Stimulated activated CD4-positive, alpha-beta T cell treated with anti-CD3 and anti-CD28 coated beads, Interleukin-1b, Interleukin-23, amount 100 ng/mL, for 1 hour (primary cell): ENCODE measurements at places on chromosomes 4 and X.

- DNase-seq: no peak
These were observed 49.4 kb downstream of the RTL9 start for GRCh38 chrX:110407910-110408545.

DNA sequence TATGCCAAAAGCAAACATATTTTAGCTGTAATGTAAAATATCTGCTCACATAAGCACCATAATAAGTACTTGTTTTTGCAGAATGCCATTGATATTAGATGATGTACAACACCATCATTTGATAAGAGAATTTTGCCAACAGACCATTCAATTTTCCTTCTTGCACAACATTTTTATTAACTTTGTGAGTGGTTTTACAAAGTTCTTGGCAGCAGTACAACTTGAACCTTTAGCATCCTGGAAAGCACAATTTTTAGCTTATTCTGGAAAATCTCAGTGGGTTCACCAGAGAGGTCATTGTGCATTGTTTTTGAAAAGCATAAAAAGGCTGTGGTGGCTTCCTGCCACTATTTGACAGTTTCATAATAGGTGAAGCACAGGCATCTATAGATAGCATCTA lies 26.4 kb upstream of the REPS2 start:
- no peak for DNase-seq

- DNase-seq: no peak
These were observed 41.3 kb downstream of the HTT start for GRCh38 chr4:3115637-3116270.

- no peak for DNase-seq
These were observed 68.4 kb downstream of the RAPGEF2 start for GRCh38 chr4:159171287-159171686.

- DNase-seq: no peak
These were observed 19.6 kb upstream of the TMEM184C start for GRCh38 chr4:147597561-147597960.

DNA sequence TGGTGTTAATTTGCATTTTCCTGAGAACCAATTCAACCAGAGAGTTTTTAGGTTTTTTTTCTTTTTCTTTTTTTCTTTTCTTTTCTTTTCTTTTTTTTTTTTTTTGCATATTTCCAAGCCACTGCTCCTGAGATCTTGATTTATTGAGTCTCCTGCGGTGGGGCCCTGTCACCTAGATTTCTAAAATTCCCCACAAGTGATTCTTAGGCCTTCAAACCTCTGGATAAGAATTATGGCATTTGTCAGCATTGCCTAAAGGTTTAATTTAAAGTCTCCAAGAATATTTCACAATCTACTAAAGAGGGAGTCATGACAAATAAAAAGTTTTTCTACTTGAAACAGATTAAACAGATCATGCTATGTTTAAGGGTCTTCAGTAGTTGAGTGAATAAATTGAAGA lies 84.9 kb downstream of the GAB1 start:
- no peak for DNase-seq

DNA sequence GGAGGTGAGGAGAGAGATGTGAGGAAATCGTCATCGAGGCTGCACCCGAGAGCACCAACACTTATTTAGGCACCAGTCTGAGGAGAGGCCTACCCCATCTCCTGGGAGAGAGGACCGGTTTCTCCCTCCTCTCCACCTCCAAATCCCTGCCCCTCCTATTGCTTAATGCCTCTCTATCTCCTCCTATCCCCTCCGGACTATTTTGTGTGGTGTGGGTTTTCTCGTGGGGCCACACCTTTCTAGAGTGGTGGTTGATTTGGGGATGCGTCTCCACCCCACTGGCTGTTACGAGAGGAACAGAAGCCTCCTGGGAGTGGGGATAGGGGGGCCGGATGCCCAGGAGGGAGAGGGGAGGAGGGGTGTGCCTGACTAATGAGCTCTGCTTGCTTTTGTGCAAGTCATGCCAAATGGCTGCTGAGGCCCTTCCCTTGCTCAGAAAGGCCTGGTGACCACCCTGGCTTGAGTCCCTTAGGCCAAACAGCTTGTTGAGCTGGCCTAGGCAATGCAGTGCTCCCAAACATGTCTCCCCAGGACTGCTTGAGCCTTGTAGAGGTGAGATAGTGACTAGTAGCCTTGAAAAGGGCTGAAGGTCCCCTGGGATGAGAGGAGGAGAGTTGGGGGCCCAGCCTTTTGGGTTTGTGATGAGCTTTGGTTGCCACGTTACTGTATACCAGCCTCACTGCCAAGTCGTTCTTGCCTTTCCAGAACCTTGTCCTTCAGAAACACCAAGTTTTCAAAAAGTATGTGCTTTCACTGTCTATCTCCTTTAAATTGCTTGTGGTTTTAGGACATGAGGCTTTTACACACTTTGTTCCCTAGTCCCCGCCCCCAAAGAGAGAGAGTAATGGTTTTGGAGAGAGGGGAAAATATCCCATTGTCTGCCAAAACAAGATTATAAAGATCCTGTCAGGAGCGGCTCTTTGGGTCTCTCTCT lies 1.2 kb downstream of the MSN start:
- DNase-seq: no peak

DNA sequence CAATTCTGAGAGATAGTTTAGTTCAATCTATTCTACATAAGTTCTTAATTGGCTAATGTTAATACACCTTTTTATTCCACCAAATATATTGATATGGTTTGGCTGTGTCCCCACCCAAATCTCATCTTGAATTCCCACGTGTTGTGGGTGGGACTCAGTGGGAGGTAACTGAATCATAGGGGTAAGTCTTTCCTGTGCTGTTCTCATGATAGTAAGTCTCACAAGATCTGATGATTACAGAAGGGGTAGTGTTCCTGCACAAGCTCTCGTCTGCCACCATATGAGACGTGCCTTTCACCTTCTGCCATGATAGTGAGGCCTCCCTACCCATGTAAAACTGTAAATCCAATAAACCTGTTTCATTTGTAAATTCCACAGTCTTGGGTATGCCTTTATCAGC lies 11.3 kb downstream of the PPA2 start:
- DNase-seq: no peak

GRCh38 chr4:174616661-174617060 lies 94.4 kb upstream of the HPGD start:
- no peak for DNase-seq

DNA sequence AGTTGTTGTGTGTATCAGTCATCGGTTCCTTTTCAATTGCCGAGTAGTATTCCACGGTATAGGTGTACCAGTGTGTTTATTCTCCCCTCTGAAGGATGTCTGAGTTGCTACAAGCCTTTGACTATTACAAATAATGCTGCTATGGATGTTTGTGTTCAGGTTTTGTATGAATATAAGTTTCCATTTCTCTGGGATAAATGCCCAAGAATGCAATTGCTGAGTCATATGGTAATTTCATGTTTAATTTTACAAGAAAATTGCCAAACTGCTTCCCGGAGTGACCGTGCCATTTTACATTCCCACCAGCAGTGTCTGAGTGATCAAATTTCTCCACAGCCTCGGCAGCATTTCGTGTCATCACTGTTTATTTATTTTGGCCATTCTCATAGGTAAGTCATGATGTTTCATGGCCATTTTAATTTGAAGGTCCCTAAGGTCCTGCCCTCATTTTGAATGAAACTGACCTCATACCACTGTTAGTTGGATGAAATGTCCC lies 73.9 kb downstream of the IRF2 start:
- no peak for DNase-seq

- no peak for DNase-seq
These were observed 48.4 kb downstream of the TECRL start for GRCh38 chr4:64360664-64361398.

DNA sequence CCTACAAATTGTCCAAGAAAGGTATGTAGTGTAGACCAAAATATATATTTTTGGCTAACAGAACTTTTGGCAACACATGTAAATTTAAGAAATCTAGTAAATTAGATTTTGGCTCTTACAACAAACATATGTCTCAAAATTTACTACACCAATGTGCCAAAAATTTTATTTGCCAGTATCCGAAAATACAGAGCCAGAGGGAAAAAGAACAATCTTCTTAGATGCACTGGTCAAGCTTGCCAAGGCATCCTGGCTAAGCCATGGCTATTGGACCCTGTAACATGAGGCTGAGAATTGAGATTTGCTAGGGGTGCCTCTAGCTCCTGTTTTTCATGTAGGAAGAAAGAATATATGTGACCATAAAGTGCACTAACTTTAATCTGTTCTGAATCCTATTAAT lies 91.8 kb downstream of the GABRG1 start:
- no peak for DNase-seq

DNA sequence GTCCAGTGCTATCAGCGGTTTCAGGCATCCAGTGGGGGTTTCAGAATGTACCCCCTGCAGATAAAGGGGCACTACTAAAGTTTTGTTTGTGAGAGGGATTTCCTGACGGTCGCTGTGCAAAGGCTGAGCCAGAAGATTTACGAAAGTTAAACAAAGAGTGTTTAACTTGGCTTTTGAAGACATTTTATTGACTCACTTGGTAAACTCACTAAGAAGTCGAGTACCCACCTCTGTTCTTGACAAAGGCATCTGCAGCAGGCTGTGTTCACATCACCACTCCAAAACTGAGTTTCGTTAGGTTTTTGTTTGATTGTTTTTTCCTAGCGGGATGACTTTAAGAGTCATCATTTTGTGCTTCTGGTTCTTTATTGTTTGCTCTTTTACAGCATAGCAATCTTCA lies 143.9 kb upstream of the TBL1X start:
- no peak for DNase-seq

- no peak for DNase-seq
These were observed 3.5 kb downstream of the BCOR start for GRCh38 chrX:40094041-40094899.

DNA sequence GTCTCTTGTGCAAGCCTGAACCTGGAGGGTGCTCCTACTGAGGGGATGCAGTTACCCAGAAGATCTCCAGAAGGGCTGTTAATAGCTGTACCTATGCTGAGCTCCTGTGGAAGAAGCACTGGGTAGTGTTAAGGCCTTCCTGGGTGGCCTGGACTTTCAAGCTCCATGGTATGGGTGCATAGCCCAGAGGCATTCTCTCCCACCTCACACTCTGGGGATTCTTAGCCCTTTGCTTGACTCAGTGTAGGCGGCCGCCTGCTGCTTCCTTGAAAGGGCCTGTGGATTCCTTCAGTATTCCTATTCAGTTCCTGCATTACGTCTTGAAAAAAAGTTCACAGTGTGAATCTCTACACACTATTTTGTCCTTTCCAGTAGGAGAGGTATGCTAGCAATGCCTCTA lies 235.7 kb upstream of the MAGEB16 start:
- no peak for DNase-seq

- no peak for DNase-seq
These were observed 11.2 kb downstream of the PCDH18 start for GRCh38 chr4:137521053-137521452.

GRCh38 chrX:47991263-47992094 lies 12.3 kb downstream of the ZNF182 start:
- no peak for DNase-seq

DNA sequence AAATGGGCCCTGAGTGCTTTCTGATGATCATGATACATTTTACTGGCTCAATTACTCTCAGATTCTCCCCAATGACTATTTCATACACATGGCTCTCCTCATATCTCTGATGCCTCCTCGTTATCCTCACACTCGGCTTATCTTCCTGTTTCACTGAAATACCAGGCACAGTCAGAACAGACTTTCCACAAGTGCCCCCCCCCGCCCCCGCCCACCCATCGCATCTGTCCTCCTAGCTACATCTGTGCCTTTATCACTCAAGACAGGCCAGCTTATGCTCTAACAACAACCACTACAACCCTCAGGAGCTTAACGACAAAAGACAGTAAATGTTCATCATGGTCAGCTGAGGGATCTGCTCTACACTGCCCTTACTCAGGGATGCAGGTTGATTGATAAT lies 610.6 kb upstream of the DIPK2B start:
- DNase-seq: no peak

DNA sequence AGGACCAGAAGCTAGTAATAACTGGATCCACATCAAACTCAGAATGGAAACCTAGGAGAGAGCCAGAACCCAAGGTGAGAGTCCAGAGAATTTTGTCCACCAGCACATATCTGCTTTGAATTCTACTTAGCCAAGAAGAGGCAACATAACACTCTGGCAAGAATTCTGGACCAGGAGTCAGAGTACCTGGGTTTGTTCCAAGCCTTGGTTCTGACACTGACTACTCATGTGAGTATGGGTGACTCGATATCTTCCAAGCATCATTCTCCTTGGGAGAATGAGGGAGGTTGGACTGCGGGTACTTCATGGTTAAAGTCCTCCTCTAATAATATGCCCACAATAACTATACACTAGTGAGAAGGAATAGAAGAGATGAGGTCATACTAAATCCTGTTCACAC lies 144.0 kb upstream of the JADE1 start:
- DNase-seq: no peak

DNA sequence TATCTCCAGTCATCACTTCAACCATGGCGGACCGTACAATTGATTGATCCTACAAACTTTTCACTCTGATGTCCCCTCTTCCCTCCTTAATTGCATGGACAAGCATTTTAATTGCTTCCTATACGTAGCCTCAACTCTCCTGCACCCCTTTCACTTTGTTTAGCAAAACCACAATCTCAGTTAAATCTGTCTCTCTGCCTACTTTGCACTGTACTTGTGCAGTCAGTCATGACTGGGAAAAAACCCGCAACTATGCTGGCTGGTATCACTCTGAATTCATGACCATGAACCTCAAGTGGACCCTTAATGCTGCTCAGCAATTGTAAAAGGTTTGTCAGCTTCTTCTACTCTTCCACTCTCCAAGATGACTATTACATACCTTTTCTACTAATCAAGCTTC lies 51.7 kb upstream of the AFF2 start:
- DNase-seq: no peak

DNA sequence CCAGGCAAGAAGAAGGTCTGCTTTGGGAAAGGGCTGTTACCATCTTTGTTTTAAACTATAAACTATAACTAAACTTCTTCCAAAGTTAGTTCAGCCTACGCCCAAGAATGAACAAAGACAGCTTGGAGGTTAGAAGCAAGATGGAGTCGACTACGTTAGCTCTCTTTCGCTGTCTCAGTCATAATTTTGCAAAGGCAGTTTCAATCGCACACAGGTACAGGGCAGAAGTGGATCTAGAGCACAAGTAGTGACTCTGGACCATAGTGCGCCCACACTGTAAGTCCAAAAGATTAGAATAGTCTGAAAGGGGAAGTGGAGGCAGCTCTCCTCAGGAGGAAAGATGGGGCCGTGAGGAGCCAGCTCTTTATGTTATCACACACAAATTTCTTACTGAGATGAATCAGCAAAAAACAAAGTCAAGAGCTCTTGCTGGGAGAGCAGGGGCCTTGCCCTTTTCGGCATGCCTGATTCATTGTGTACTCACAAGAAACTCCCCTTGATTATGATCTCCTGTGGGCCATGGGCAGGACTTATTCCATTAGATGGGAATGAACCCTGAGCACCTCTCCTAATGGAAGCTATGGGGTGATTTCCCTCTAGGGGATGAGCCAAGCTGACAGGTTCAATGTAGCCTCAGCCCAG lies 58.6 kb downstream of the FUNDC1 start:
- no peak for DNase-seq

GRCh38 chr4:146545102-146545501 lies 23.4 kb upstream of the SLC10A7 start:
- no peak for DNase-seq

DNA sequence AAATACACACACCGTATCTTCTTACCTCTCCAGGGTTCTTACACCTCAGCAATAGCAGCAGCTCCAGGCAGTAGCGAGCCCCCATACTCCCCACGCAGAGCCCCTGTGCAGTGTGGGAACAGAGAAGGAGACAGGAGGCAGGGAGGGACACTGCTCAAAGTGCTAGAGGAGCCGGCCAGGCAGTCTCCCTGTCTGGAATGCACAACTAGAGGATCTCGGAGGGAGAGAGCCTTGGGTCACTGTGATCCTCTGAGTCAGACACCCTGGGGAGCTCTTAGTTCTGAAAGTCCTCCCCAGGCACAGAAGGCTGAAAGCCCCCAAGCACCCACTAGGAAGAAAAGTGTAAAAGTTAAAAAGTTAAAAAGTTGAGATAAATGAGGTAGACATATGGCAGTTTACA lies 16.0 kb downstream of the AMELX start:
- DNase-seq: no peak
